Hypothalamus (tissue), 51 donors: ENCODE measurements at places on chromosomes 11 and 22.

DNA sequence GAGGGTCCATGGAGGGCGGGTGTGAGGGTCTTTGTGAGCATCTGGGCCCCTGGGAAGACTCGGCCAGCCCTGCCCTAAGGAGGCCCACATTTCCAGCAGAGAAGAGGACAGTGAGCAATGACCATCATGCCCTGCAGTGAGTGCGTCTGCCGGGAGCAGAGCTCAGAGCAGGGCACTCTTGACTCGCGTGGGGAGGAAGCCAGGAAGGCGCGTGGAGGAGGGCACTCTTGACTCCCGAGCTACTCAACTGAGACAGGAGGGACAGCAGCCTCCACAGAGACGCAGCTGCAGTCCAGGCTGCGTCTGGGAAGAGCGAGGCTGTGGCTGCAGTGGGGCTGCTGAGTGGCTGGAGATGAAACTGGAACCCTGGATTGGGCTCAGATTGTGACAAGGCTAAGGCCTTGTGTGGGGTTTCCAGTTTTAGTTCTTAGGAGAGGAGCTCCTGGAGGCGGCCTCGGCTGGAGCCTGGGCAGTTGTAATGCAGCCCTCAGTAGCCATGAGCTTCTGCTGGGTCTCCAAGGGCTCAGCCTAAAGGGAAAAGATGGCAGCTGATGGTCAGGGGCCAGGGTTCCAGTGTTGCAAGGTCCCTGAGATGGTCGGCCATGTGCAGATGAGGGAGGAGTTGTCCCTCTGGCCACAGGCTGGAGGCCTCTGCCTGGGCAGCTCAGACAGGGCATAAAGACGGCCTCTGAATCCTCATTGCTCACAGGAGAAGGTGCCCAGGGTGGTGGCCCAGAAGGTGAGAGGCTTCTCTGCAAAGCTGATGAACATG lies 264.7 kb upstream of the B3GAT1 start:
- no peak for DNase-seq

- DNase-seq: no peak
These were observed 16.8 kb downstream of the DGCR2 start for GRCh38 chr22:19105456-19105855.

- no peak for DNase-seq
These were observed 26.8 kb upstream of the MGAT3 start for GRCh38 chr22:39429916-39430575.

GRCh38 chr22:19177164-19178064 lies 1.1 kb downstream of the SLC25A1 start:
- DNase-seq: no peak
